AG09309 (cell line): ENCODE measurements at places on chromosomes 12 and 14.
A peak's percentile ranks its signal among the peaks of the same experiment; 100 is the strongest.

DNA sequence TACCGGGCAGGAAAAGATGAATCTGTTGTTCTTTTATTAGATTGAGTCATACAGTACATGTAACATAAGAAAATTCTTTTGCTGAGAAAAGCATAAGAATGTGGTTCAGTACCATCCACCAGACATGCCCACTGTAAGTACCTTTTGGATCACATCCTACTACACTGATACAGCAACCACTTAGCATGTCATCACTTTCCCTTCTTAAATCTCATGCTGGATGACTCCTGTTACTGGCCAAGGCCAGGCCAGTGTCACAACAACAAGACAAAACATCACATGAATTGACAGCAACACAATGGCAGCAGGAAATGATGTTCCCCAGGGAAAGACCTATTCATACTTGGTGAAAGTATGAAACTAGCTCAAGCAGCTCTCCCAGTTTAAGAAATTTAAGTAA lies 46.4 kb downstream of the STXBP6 start:
- DNase-seq: no peak

DNA sequence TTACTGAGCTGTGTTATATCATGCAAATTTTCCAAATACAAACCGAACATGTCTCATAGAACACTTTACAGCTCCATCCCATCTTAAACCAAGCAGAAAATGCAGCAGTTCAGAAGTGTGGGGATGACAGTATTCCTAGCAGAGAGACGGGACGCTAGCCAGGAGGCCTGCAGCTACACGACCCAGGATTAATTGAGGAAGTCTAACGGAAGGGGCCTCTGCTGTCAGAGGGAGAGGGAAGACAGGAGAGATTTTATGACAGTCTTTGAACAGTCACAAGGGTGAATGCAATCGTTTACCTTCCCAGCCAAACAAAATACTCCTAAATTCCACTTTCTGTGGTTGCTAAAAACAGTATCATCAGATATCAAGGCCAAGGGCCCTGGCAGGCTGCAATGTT lies 261.9 kb downstream of the TMEM132D start:
- no peak for DNase-seq

DNA sequence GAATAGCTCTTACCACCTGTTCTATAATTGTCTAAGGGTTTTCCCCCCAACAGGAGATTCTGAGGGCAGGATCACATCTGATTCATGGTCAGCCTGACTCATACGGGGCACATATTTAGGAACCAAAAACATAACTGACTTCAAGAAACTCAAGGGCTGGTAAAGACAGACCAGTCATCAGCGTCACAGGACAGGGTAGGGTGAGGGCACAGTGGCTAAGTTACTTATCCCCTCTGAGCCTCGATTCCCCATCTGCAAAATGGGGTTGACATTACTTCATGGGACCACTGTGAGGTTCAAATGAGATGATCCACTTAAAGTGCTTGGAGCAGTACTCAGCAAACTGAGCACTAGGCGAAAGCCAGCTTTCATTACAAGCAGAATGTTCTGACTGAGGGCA lies 606 bp downstream of the CINP start:
- no peak for DNase-seq

DNA sequence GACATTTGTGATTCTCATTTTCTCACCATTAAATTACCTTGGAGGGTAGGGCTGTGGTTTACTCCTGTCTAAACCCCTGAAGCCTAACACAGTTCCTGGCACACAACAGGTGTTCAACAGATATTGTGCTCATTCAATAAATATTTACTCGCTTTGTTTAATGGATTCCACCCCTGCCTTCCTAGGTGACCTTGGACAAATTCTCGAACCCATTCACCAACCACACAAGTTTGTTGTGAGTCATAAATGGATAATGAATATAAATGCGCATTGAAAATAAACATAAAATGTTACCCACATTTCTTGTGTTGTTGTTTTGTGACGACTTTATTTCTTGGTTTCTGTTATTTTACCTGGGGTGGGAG lies 362 bp upstream of the TSFM start:
- DNase-seq: no peak

- no peak for DNase-seq
These were observed 58.8 kb upstream of the SLC24A4 start for GRCh38 chr14:92264195-92264594.

GRCh38 chr14:52878469-52878868 lies 72.4 kb downstream of the FERMT2 start:
- DNase-seq: no peak

- no peak for DNase-seq
These were observed 71.6 kb downstream of the ERGIC2 start for GRCh38 chr12:29309320-29309902.

DNA sequence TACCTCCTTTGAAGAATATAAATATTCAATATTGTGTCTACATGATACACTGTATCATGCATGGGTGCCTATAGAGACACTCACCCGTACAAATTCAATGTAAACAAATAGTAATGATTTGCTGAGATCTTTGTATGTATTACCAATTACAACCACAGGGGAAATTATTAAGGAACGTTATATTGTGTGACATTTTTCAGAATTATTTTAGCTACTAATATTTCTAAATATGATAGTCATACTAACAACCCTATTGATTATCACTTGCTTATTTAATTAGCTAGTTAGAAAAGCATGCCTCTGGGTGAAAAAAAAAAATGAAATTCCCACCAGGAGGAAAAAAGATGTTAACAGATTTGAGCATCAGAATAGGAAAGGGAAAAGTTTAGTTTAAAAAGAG lies 2.1 kb downstream of the SOX5 start:
- no peak for DNase-seq

GRCh38 chr12:58633479-58633878 lies 286.8 kb downstream of the LRIG3 start:
- peak; percentile 25 for DNase-seq

- no peak for DNase-seq
These were observed 11.8 kb downstream of the P2RX7 start for GRCh38 chr12:121144416-121144914.

DNA sequence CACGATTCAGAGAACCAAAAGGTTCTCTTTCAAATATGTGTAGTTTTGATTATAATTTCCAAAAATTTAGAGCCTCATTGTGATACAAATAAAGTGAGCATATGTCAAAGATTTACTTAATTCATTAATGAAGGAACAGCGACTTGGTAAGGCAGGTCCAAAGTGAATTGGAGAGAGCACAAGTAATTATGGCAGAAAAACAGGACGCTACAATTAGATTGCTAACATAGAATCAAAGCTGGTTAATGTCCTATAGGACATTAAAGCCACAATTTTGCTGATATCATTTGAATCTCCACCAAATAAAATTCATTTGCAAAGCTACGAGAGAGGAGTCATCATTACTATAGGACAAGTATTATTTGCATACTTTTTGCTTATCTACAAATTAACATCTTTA lies 164.2 kb downstream of the CCER1 start:
- no peak for DNase-seq

DNA sequence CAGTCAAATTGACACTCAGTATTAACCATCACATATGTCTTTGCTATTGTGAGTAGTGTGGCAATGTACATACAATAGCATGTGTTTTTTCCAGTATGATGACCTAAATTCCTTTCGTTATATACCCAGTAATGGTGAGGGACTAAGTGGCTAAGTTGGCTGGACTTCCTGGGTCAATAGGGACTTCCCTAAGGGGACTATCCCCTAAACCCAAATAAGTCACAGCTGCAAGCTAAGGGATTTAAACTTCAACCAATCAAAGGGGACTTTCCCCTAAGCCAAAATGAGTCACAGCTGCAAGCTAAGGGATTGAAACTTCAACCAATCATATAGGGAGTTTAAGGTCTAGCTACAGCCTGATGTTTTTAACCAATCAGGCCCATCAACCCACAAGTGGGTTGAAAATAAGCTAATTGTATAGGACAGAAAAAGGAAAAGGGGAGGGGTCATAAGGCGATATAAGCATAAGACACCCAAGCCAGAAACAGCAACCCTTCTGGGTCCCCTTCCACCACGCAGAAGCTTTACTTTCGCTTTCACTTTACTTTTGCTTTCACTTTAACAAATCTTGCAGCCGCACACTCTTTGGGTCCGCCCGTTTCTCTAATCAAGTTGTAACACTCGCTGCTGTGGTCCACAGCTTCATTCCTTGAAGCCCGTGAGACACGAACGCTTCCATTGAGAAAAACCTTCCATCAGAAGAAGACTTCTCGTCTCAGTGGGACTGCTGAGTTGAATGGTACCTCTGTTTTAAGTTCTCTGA lies 404.4 kb downstream of the FLRT2 start:
- DNase-seq: no peak

DNA sequence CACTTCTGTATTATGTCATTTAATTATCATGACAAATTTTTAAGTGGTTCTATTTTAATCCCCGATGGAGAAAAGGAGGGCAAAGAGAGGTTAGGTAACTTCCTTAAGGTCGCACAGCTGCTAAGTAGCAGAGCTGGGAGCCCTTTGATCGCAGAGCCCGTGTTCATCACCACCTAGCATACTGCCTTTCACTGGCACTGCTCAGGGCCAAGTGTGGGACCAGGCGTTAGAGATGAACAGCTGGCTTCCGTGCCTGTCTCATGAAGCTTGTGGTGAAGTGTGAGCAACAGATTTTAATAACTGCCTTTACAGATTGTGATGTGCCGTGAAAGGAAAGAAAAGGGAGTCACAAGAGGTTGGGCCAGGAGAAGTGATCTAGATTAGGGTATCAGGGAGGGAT lies 273.6 kb downstream of the AKAP6 start:
- no peak for DNase-seq

- no peak for DNase-seq
These were observed 16.1 kb downstream of the INF2 start for GRCh38 chr14:104705340-104706047.

DNA sequence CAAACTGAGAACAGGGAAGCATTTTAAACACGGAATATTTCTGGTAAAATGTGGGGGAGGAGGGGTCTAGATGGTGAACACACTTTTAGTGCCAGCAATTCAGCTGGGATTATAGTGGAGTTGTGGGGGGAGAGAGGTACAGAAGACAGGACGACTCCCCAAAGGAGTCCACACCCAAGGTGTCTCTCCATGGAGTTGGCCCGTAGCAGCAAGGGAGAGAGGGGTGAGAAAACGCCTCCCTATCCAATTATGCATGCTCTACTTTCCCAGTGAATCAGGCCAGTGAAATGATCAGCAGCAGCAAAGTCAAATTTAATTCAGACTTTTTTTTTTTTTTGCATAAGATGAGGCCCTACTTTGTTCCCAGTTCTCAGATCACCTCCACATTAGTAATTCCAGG lies 38.6 kb downstream of the BTG1 start:
- no peak for DNase-seq

GRCh38 chr12:124393831-124394230 lies 98.9 kb downstream of the RFLNA start:
- no peak for DNase-seq

GRCh38 chr12:113440947-113441782 lies 19.0 kb downstream of the SDSL start:
- DNase-seq: no peak

DNA sequence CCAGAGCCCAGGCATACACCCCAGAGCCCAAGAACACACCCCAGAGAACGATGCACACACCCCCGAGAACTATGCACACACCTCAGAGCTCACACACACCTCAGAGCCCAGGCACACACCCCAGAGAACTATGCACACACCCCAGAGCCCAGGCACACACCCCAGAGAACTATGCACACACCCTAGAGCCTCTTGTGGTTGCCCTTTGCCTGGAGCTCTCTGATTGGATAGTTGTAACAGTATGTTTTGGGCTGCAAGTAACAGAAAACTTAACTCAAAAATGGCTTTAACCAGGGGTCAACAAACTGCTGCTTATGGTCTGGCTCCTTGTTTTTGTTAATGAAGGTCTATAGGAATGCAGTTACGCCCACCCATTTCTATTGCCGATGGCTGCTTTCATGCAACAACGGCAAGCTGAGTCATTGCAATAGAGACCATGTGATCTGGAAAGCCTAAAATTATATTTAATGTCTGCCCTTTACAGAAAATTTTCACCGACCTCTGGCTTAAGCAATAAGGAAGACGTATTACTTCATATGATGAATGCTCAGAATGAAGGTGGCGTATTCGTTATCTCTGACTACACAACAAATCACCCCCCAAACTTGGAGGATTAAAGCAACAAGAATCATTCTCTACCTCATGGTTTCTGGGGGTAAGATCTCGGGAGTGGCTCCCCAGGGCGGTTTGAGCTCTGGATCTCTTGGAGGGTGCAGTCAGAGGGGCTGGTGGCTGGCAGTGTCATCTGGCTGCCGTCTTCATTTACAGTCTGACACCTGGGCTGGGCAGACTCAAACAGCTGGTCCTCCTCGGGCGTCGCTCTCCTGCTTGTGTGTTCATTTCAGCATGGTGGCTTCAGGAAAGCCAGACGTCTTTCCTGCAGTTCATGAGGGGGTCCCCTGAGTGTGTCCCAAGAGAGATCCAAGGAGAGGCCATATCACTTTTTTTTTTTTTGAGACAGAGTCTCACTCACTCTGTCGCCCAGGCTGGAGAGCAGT lies 66.3 kb upstream of the NCOR2 start:
- no peak for DNase-seq

DNA sequence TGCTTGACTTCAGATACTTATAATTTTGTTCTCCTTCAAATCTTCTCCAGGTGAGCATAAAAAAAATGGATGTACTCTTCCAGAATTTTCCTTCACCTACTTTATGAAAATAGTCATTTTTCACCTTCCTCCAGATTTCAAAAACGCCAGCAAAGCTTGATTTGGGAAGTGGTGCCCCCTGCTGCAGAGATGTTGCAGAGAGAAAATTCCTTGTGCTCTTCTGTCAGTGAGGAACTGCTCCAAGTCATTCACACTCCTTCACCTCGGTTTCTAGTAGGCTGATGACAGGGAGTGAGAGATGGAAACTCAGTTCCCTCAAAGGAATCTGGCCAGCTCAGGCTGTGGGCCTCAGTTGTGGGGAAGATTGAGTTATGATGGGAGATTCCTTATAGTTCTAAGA lies 24.2 kb upstream of the RNASE3 start:
- DNase-seq: no peak

GRCh38 chr14:38111046-38111445 lies 96.7 kb upstream of the SSTR1 start:
- no peak for DNase-seq

GRCh38 chr12:79441534-79441933 lies 249.2 kb downstream of the PAWR start:
- no peak for DNase-seq

- no peak for DNase-seq
These were observed 745 bp upstream of the ARHGDIB start for GRCh38 chr12:14962153-14962539.

- no peak for DNase-seq
These were observed 146.6 kb downstream of the DPY19L2 start for GRCh38 chr12:63521706-63522105.
